ENCODE measurements at places on chromosomes 5 and 9.

GRCh38 chr9:108535526-108535925, 320.3 kb downstream of the ACTL7B start:
- DNase-seq: peak; percentile 30

- no peak for DNase-seq
These were observed 55.2 kb upstream of the FYB1 start for GRCh38 chr5:39274398-39275085.

DNA sequence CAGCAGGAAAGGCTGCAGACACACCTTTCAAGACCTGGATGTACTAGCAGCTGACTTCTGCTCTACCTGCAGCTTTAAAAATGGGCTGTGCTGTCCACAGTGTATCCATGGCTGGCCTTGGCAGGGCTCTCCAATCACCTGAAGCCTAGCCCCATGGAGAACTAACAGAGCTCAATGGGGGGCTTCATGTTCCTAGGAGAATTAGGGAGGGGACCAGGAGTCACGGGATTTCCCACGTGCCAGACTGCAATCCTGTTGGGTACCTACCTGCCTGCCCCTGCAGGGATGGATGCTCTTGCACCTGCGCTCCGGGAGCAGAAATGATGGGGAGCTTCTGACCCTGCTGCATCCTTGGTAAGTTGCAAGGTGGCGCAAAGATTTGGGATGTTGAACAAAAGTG, 462.1 kb downstream of the ICE1 start:
- no peak for DNase-seq

DNA sequence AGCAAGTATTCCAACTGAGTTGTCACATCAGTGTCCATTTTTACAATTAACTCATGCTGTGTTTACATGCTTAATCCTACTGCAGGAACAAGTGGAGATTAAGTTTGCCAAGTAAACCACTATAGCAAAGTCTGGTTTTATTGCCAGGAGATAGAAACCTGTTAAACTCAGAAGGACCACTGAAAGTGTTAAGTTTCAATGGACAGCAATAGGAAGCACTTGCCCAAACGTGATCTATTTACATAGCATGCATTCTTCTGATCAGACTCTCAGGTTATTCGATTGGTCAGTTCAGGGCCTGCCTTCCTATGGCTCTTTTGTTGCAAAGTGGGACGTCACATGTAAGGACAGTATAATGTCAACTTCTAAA, 28.0 kb upstream of the IFNK start:
- DNase-seq: no peak

DNA sequence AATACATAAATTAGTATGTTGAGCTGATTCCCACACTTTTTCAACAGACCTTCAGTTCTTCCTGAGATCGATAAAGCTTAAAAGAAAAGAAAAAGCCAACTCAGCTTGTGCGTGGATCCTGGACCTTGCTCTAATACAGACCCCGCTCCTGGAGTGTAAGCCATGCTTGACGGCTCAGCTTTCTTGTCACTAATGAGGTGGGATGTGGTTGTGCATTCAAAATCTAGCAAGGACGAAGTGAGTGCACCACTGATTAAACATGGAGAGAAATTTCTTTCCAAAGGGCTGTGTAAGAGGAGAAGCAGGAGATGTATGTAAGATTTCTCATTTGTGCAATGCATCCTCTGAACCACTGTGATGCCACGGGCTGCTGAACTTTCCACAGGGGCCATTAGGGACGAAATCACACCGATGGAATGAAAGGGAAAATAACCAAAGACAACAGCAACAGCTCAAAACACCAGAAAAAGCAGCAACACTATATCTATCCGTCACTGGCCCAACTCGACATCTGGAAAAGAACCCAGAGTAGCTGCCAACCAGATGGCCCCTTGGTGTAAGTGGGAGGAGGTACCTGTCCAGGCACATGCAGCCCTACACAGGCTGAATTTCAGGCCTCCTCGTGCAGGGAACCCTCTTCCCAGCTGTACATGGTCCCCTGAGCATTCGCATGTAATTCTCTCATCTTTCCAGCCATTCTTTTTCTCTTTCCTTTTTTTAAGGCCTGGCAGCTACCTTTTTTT, 178.9 kb downstream of the SREK1 start:
- no peak for DNase-seq

DNA sequence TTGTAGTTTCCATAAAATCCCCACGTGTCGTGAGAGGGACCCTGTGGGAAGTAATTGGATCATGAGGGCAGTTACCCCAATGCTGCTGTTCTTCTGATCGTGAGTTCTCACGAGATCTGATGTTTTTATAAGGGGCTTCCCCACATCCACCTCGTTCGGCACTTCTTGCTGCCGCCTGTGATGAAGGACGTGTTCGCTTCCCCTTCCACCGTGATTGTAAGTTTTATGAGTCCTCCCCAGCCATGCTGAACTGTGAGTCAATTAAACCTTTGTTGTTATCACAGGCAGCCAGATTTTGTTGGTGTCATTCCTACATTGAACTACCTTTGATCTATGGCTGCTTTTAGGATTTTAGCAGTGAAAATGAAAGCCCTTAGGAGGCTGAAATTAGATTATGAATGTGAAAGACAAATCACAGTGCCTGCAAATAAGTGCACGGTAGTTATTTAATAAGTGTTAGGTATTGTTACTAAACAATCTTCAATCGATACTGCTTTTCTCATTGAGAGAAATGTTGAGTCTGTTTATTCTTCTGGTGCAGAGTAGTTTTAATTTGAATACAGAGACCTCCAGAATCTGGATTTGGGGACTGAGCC, 68.0 kb upstream of the C6 start:
- no peak for DNase-seq

DNA sequence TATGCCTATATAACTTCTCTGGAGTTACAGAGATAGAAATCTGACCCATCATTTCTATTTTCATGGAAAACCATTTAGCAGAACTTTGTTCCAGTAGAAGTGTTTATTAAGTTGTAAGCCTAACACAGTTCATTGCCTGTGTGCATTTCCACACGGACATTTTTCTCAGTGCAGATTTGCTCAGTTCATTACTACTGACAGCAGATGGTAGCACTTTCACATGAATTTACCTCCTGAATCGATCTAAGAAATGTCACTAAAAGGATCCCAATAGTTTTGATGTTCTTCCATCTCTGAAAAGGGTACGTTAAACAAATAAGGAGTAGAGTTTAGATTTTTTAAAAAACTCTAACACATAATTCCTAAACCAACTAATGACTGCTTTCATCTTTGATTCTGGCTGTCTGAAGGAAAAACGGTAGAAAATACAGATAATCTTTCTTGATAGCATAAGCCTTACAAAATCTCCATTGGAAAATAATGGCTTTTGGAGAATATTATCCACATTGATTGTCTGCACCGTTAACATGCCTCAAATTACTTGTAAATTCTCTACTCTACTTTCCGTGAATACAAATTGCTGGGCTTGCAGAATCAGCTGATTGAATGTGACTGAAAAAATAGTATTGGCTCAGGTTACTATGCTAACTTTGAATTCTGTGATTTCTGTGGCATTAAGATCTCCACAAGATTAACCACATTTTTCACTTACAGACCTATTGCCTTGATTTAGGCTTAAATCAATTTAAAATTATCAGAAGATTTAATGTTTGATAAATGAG, 33.1 kb downstream of the RPS23 start:
- DNase-seq: no peak

GRCh38 chr5:156942064-156942463, 21.0 kb downstream of the TIMD4 start:
- no peak for DNase-seq

- DNase-seq: no peak
These were observed 103.1 kb upstream of the SLC44A1 start for GRCh38 chr9:105141146-105141975.

GRCh38 chr5:6766604-6767093, 53.4 kb downstream of the TENT4A start:
- peak; percentile 95 for DNase-seq

DNA sequence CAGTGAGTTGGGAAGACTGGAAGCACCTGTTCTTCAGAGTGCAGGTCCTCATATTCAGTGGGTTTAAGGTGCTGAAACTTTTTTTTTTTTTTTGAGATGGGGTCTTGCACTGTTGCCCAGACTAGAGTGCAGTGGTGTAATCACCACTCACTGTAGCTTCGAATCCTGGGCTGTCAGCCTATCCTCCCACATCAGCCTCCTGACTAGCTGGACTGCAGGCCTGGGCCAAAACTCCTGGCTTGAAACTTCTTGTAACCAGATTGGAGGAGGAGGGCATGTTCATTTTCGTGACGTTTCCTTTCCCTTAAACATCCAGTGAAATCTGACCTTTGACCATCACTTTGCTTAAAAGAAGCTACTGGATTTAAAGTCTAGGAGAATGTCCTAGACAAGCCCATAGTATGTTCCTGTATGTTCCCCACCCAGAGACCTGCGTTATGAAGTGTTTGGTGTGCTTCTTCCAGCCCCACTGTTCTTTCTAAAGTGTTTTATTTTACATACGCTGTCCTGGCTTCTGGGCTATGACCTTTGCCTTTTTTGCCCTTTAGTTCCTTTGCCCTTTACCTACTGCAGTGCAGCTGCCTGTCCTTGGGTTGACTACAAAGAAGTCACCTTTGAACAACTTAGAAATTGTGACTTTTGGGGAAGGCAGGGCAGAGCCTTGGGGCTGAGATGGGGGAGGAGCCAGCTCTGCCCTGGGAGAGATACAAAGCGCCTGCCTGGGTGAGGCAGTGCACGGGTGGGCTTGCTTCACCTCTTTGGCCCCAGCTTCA, 18.4 kb downstream of the TENT4A start:
- no peak for DNase-seq

- DNase-seq: no peak
These were observed 40.5 kb upstream of the CDH18 start for GRCh38 chr5:20028506-20028905.

- no peak for DNase-seq
These were observed 128.3 kb downstream of the DPYSL3 start for GRCh38 chr5:147381555-147381954.

Data from left colon (tissue), 2 donors.